ENCODE measurements at places on chromosomes 11 and 22. TPM values are rescaled to one million over a fixed set of nuclear protein-coding genes. Genes with fewer than 3 reads are reported as not detected.

- DNase-seq, result no peak
These were observed 2.0 kb upstream of the ROBO3 start for GRCh38 chr11:124863137-124863825.

The ENDOD1 gene
- total RNA-seq, result 5.6 TPM

DNA sequence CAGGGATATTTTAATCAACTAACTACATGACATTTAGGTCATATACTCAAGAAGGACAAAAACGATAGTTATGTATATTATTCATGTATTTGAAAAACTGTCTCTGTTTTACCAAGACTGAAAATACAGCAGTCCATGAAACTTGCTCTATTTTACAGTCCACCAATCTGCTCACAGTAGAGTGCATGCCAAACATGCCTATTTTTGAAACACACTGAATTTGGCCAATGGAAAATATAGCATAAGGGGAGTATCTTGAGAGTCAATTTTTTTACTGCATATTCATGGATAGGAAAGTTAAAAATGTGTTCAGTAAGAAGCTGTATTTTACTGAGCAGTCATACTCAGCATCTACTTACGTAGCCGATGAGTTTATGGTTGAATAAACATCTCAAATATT lies 621.2 kb upstream of the CHORDC1 start:
- DNase-seq, result no peak

- DNase-seq, result no peak
These were observed 52.0 kb upstream of the DEPDC7 start for GRCh38 chr11:32963721-32964120.

- DNase-seq, result peak; percentile 83
These were observed at the start of gene PPP1R14B for GRCh38 chr11:64246871-64247728. Gene PPP1R14B, minus strand, starts transcription at chr11:64246943. Its CDS starts 270 bp downstream, at chr11:64246673.

GRCh38 chr11:31243706-31244105 lies 125.8 kb downstream of the DCDC1 start:
- no peak for DNase-seq

The GGTLC3 gene
- total RNA-seq, result not detected

The OR52N4 gene
- total RNA-seq, result 1.4 TPM

GRCh38 chr11:2621894-2622293 lies 77.9 kb downstream of the KCNQ1OT1 start:
- DNase-seq, result no peak

Data from CD8-positive, alpha-beta T cell (primary cell).